ENCODE measurements at places on chromosomes 13 and 19.

GRCh38 chr19:13149628-13150186 lies 468 bp downstream of the STX10 start:
- peak; percentile 79 for DNase-seq

DNA sequence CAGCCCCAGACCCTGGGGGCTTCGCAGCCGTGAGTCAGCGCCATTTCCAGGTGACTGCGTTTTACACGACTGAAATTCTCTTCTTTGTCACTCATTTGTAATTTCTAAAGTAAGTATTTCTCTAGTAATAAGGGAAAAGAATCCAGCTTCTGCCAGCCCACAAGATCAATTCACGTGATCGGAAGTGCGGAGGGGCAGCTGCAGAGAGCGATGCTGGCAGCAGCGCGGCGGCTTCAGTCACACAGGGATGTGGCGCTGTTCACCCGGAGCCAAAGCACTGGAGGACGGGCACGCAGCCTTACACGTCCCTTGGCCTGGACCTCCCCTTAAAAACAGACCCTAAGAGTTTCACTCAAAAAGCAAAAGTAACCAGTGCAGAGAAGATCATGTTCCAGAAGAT lies 18.4 kb downstream of the GRTP1 start:
- DNase-seq: no peak

GRCh38 chr13:95745752-95746151 lies 68.8 kb downstream of the DNAJC3 start:
- DNase-seq: no peak

DNA sequence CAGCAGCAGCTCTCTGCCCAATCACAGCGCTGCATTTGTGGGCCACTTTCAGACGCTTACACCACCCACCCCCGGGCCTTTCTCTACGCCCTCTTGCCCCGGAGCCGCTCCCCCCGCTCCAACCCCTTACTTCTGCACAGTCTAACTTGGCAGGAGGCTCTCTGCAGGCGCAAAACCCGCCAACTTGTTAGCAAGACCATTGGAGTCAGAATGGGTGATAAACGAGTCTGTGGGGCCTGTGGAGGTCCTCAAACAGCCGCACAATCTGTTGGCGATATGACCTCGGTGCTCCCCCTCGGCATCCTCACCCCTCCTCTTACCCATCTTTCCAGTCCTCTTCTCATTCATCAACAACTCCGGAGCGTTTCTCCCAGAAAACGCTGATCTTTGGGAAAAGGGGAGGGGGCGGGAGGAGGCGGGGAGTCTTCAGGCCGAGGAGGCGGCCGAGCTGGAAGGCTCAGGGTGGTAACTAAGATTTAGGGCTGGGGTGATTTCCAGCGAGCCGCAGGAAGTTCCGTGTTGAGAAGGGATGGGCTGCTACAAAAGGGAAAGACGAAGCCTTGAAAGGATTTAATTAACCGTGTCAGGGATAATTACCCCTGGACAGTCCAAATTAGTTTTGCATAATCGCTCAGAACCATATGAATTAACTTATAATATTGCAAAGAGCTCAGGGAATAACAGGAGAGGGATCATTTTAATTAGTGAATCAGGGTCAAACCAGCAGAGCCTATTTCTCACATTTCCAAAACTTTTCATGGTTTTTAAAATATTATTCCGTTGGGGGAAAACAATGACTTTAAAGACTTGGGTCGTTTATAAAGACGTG lies 4.1 kb downstream of the SOX21 start:
- peak; percentile 79 for DNase-seq

DNA sequence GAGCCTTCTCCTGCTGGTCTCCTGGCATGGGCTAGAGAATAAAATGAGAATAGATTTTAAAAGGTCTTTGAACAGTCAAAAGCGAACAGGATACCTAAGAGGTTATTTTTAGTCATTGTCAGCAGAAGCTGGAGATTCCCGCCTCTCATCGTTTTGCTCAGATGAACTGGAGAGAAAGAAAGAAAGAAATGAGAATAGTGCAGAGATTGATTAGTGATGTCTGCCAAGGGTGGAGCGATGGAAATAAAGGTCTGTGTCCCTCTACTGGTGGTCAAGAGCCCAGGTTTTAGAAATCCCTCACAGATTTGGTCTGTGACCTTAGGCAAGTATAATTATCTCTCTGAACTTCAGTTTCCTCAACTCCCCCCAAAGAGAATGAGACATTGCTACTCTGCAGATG lies 5.3 kb downstream of the NCAN start:
- no peak for DNase-seq

DNA sequence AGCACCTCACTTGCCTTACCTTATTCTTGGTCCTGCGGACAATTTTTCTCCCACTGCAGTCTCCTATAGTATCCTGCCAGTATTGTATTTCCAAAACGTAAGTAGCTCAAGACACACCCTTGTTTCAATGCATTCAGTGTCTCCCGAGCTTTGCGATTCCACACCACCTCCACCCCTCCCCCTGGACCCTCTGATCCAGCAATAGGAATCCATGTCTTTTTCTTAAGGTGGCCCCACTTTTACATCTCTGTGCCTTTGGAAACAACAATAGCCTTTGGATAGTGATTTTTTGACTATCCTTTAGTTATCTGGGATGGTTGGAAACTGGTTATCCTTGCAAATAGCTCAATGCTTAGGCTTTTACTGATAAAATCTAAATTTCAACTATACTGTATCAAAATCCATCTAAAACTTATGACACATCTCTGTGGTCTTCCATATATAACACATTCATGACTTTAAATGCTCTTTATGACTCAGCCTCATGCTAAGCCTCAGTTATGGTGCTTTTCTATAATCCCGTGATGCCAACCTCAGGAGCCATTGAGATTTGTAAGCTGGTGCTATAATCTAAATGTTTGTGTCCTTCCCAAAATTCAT lies 27.1 kb downstream of the FAM216B start:
- DNase-seq: no peak

GRCh38 chr19:16715611-16716010 lies 4.0 kb upstream of the NWD1 start:
- no peak for DNase-seq

DNA sequence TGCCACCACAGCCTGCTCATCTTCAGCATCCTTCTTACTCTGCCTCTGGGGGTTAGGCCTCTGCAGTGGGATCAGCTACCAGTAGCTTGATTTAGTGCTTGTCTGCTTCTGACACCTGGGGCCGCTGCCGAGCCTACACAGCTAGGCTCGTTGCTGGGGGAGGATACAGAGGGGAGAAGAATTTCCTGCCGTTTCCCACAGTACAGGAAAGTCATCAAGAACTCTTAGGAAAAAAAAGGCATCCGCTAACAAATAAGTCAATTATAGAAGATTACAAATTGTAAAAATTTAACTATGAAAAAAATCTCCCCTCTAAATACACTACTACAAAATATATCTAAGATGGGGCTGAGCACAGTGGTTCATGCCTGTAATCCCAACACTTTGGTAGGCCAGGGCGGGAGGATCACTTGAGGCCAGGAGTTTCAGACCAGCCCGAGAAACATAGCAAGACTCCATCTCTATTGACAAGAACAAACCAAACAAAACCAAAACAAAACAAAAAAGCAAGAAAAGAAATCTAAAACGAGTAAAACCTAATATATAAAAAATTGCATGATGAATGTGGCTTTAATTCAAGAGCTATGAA lies 26.7 kb downstream of the LATS2 start:
- no peak for DNase-seq
